B cell (primary cell): ENCODE measurements at places on chromosomes 12 and 14. TPM values are rescaled to one million over a fixed set of nuclear protein-coding genes. Genes with fewer than 3 reads are reported as not detected.

DNA sequence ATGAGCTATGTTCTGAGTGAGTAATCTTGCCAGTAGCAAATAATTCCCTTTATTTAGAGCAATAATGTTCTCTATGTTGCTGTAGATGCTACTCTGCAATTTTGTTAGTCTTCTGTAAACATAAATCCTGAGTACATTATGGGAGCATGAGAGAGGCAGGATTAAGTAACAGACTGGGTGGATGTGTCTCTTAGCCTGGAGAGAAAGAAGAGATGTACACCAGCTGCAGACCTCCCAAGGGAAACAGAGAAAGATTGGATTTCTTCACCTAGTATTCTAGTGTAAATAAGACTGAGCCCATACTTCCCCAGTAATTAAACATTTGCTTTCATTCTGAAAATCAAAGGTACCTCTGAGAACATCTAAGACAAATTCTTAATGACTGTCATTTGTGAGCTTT is 564.0 kb downstream of the TRHDE start:
- H3K27ac ChIP-seq: no peak overlapping the region
- no peaks in the 10 kb centered on the region for H3K27me3 ChIP-seq
- no peak overlapping the region for H3K4me3 ChIP-seq
- no peak for DNase-seq
- H3K4me1 ChIP-seq: no peaks in the 10 kb centered on the region

DNA sequence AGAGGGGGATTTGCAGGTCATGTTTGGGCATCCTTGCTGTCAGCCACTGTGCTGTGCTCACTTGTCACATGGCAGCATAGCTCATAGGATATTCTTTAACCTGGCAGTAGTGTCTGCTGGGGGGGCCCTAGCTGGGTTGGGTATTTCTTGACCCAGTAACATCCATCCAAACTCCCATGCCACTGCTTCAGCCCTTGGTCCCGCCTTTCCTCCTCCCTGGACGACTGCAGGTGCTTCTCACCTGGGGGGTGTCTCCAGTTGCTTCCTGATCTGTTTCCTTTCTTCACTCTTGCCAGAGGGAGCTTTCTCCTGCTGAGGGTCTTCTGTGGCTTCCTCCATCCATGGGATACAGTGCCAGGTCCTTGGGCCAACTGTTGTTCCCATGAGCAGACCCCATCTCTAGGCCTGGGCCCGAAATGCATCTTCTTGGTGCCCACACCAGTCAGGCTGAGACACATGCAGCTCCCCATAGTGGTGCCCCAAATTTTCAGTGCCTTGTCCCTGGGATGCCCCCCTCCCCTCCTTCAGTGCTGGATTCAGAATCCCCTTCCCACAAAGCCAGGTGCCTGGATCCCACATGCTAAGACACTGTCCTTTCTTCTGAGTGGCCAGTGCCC is 20.5 kb downstream of the C14orf132 start:
- DNase-seq: no peak
- H3K27me3 ChIP-seq: peaks cover 7% of the 10 kb centered on the region

Gene RNASE8
- not detected in 2 replicates for total RNA-seq

Gene DPPA3
- not detected in 2 replicates for total RNA-seq

Gene ASIC1
- total RNA-seq: not detected in 2 replicates

- H3K4me3 ChIP-seq: no peak overlapping the region
- H3K27me3 ChIP-seq: no peaks in the 10 kb centered on the region
- peaks cover 72% of the 10 kb centered on the region for H3K36me3 ChIP-seq
- no peak overlapping the region for H3K27ac ChIP-seq
- no peak for DNase-seq
Measured at GRCh38 chr12:131982041-131982440, 32.3 kb downstream of the EP400 start.

GRCh38 chr12:3148366-3149000 is 71.3 kb downstream of the TSPAN9 start:
- H3K27me3 ChIP-seq: no peaks in the 10 kb centered on the region
- DNase-seq: no peak
- no peaks in the 10 kb centered on the region for H3K36me3 ChIP-seq
- no peak overlapping the region for H3K27ac ChIP-seq
- no peak overlapping the region for H3K4me3 ChIP-seq

Gene PLEKHG7
- 23.2 and 26.7 TPM in 2 replicates for total RNA-seq

- no peak for DNase-seq
- no peaks in the 10 kb centered on the region for H3K36me3 ChIP-seq
- H3K27ac ChIP-seq: no peak overlapping the region
- H3K4me1 ChIP-seq: no peaks in the 10 kb centered on the region
Measured at GRCh38 chr12:130948136-130948535, 5.6 kb upstream of the ADGRD1 start.

DNA sequence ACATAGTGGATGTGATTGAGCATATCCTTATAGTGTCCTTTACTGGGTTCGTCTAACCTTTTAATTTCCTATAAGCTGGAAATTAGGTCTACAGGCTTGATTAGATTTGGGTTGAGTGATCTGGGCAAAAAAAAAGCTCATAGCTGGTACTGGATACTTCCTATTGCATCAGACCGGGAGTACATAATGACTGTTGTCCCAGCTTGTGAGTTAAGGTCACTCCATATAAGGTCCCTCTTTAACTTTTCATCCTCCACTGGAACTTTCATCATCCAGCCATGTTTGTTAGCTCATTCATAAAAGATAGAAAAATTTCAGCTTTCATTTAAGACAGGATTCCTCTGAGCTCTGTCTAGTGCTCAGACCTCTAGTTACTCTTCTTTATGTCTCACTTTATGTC is 80.8 kb downstream of the C14orf132 start:
- H3K4me3 ChIP-seq: no peak overlapping the region
- H3K27ac ChIP-seq: no peak overlapping the region
- no peak for DNase-seq
- peaks cover 13% of the 10 kb centered on the region for H3K4me1 ChIP-seq
- no peaks in the 10 kb centered on the region for H3K36me3 ChIP-seq
- H3K27me3 ChIP-seq: no peaks in the 10 kb centered on the region

Gene DIABLO
- total RNA-seq: 42.8 and 44.6 TPM in 2 replicates
